Left lobe of liver (tissue), 2 donors: ENCODE measurements at places on chromosomes 3 and 15.
A peak's percentile ranks its signal among the peaks of the same experiment; 100 is the strongest.

- no peak for DNase-seq
Observed at GRCh38 chr3:23455084-23455483, 252.0 kb downstream of the UBE2E2 start.

GRCh38 chr3:113844622-113845222 is 6.1 kb downstream of the GRAMD1C start:
- no peak for DNase-seq

DNA sequence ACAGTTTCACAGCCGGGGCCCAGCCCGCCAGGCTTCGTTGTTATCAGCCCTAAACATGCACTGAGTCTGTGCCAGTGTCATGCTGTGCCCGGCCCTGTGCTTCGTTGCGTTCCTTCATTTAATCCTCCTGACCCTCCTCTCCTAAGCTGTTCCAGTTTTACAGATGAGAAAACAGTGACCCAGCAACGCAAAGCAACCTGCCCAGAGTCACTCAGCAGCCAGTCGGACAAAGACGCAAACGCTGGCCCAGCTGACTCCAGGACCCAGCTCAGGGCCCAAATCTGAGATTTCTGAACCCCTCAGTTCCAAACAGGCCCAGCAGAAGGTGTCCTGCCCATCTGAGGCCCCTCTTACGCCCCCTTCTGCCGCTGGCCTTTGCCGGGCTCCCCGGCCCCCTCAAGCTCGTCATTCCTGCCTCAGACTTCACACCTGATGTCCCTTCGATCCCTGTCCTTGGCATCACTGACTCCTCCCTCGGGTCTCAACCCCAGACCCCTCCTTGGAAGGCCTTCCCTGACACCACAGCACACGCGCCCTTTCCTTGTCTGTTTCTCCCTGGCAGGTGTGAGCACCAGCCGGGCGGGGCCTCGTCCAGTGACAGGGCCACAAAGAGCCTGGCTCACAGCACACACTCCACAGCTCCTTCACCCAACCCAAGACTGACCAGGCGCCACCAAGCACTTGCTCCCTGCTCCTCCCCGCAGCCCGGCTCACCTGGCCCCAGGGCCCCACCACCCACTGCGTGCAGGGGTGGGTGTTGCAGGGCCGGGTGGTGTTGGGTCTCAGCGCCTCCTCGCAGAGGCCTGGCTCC is 48.1 kb downstream of the ADAMTS7 start:
- peak; percentile 43 for DNase-seq

- peak; percentile 69 for DNase-seq
Observed at GRCh38 chr3:45677033-45677446, 12.2 kb upstream of the SACM1L start.

- no peak for DNase-seq
Observed at GRCh38 chr3:107813026-107813425, 277.8 kb downstream of the CD47 start.
